Aorta (tissue), 5 donors: ENCODE measurements at places on chromosomes 12 and 14.

GRCh38 chr12:91240386-91241095 lies 57.9 kb upstream of the DCN start:
- DNase-seq: no peak

DNA sequence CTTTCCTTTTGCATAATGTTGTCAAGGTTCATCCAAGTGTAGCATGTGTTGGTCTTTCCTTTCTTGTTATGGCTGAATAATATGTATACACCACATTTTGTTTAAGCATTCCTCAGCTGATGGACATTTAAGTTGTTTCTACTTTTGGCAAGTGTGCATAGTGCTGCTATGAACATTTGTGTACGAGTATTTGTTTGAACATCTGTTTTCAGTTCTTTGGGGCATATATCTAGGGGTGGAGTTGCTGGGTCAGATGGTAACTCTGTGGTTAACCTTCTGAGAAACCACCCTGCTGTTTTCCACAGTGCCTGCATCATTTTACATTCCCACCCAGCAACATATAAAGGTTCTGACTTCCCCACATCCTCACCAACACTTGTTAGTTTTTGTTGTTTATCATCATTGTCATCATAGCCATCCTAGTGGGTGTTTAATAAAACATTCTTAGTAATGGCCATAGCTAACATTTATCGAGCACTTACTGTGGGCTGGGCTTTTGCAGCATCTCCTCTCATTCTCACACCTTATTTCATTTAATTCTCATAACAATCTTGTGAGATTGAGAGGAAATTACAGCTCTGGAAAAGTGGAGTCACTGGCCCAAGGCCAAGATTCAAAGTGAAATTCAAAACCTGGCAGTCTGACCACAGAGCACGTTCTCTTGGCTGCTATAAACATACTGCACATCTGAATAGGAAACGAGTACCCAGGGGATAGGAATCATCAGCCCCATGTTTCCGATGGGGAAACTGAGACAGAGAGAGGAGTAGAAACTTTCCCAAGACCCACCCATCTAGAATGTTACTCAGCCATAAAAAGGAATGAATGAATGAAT lies 193.6 kb downstream of the KSR2 start:
- DNase-seq: no peak

GRCh38 chr12:93967454-93967853 lies 180.9 kb upstream of the PLXNC1 start:
- no peak for DNase-seq

GRCh38 chr14:75757644-75758402 lies 96.8 kb downstream of the TTLL5 start:
- DNase-seq: no peak

- DNase-seq: no peak
Observed at GRCh38 chr12:68585966-68586365, 24.7 kb upstream of the RAP1B start.

DNA sequence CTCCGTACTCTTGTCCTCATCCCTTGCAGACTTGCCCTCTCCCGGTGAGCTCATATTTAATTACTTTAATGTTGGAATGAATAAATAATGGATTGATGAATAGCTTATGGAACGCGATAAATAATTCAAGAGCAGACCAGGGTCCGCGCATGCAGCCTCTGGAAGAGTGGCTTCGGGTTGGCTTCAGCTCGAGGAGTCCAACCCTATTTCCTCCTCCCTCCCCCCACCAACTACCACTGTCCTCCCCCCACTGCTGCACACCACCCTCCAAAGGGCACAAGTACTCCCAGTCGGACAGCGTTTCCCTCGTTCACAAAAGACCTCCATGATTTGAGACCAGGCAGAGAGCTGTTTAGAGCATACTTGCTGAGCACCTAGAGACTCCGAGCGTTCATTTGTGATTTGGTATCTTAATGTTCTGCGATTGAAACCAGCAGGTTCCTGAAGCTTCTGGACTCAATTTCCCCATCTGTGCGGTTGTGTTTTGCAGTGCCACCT lies 647 bp upstream of the SIX1 start:
- DNase-seq: no peak

- no peak for DNase-seq
Observed at GRCh38 chr12:123044351-123044750, 63.9 kb downstream of the ARL6IP4 start.

DNA sequence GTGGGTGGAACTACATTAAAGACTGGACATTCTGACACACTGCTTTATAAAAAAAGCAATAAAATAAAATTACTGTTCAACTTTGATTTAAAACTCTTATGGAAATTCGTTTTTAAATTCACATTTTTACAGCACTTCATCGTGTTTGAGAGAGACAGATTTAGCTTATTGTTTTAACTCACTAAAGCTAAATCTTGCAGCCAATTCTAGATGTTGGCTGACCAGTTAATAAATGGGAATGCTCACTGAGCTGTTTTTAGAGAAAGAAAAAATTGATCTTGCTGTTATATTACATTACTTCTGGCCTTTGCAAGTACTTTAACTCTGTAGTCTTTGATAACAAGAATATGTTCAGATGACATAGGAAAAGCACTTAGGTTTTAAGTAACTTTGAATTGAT lies 157.1 kb downstream of the PLCZ1 start:
- DNase-seq: no peak

DNA sequence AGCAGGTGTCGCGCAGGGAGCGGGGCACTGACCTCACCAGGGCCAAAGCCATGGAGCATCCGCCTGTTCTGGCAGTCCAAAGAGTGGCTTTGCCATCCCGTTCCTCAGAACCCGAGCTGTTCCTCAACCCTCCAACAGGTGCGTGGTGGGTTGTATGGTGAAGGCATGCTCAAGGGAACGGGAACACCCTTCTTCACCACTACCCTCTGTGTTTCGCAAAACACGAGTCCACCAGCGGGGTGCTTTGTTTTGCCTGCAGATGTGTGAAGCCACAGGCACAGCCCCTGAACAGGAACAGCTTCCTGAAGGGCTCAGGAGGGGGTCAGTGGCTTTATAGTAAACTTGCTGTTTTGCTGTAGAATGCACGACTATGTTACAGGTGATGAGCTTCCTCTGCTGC lies 52.7 kb downstream of the SMOC1 start:
- DNase-seq: no peak

DNA sequence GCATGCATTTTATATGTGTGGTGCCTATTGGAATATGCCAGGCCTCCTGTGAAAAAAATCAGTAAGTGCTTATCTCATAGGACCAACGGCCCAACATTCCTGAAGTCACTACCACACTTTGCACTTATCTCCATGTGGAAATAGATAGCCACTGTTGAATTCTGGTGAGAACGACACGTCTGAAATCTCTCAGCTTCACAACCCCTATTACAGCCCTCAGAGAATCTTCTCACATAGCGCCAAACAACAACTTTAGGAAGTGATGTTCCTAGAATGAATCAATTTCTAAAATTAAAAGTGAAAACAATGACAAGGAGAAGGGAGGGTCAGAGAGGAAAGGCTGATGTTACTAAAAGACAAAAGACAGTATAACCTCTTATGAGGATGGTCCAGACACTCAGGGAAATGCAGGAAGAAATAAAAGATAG lies 270.8 kb upstream of the BTG1 start:
- no peak for DNase-seq

- no peak for DNase-seq
Observed at GRCh38 chr12:93116632-93117031, 187.5 kb upstream of the EEA1 start.

GRCh38 chr12:70451528-70451927 lies 85.4 kb downstream of the KCNMB4 start:
- DNase-seq: no peak

DNA sequence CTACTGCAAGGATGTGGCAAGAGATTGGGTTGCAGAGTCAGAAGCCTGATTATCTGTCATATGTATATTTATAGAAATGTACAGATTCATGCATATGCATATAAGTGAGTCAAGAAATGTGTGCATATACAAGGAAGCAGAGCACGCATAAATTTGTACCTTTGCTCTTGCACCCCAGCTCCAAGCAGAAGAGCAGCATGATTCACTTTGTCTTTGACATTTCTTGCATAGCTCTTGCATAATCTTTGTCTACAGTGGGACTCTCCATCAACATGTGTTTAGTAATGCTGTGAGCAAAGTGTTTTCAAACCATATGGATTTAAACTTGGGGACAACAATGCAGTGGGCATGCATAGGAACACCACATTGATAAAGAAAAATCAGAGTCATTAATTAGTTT lies 330.7 kb upstream of the DCN start:
- no peak for DNase-seq

DNA sequence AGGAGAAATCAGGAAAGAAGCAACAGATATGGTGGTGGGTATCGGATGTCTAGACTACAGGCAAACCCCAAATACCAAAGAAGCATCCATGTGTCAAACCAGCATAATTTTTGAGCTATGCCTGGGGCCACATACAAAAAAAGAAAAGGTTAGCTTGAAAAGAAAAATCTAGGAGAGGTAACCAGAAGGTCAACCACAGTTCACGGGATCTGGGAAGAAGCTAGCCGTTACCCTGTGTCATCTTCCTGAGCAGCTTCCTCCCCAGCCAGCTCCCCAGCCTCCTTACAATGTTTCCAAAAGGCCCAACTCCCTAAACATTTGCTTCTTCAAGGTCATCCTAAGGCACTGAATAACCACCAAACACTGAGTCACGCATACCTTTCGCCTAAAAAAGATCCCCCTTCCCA lies 3.1 kb downstream of the SINHCAF start:
- no peak for DNase-seq

GRCh38 chr14:100292301-100292775 lies 13.9 kb downstream of the SLC25A29 start:
- DNase-seq: peak; percentile 31

- no peak for DNase-seq
Observed at GRCh38 chr12:125166041-125166440, 100.8 kb downstream of the AACS start.

- DNase-seq: no peak
Observed at GRCh38 chr12:15963271-15963670, 52.1 kb downstream of the DERA start.

DNA sequence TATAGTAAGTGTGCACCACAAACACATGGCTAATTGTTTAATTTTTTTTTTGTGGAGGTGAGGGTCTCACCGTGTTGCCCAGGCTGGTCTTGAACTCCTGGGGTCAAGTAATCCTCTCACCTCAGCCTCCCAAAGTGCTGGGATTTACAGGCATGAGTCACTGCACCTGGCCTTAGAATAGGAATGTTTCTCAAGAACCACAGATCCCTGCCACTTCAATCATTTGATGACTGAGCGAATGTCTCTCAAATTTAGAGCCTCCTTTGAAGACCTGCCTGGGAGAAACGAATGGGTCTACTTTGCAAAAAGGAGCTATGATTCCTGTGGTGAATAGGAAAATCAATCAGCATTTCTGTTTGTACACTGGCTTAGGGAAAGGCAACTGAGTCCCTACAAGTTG lies 33.5 kb upstream of the CHST11 start:
- no peak for DNase-seq

DNA sequence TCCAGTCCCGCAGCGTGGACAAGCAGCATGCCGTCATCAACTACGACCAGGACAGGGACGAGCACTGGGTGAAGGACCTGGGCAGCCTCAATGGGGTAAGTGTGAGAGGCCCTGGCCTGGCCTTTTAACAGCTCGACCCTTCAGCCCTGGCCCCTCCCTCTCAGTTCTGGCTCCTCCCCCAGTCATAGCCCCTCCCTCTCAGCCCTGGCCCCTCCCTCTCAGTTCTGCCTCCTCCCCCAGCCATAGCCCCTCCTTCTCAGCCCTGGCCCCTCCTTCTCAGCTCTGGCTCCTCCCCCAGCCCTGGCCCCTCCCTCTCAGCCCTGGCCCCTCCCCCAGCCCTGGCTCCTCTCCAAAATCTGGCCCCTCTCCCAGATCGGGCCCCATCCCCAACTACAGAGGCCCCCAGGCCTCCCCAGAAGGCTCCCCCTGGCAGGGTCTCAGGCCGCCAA lies 11.2 kb downstream of the CEP170B start:
- DNase-seq: no peak

DNA sequence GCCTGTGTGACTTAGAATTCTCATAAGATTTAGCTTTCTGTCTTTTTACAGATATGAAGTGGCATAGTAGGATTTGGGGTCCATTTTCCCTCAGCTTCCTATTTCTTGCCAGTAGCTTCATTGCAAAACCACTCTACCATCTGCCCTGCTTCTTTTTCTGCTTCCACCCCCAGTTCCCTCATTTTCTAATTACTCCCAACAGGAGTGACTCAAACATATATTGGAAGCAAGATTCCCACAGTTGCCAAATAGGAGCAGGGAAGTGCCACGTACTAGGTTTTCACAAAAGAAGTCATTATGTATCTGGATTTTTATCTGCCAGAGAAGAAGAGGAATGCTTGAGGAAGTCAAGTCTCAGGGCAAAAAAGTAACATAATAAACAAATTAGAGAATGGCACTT lies 64.1 kb downstream of the ANO4 start:
- no peak for DNase-seq

DNA sequence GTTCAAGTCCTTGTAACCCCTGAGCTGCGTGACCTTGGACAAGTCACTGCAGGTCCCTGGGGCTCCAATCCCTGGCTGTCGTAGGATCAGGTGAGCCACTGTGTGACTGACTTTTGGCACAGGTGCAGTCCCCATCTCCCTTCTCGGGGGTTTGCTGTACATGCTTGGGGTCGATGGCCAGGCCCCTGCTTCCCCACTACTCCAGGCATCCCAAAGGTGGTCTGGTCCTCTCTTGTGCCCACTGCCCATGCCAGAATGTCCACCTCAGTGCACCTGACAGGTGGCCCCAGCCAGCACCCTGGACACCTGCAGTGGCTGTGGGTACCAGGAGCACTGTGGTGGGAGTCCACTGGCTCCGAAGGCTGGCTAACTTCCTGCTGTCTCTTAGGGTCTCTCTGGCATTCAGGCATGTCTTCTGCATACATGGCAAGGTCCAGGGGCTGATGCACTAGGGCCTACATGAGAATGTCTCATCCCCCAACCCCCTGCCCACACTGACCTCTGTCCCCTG lies 14.7 kb downstream of the FOXN4 start:
- peak; percentile 39 for DNase-seq

- DNase-seq: no peak
Observed at GRCh38 chr14:39446131-39446744, 14.0 kb upstream of the FBXO33 start.

GRCh38 chr12:100778967-100779590 lies 15.5 kb upstream of the ANO4 start:
- DNase-seq: no peak

GRCh38 chr12:131830914-131831571 lies 2.9 kb downstream of the MMP17 start:
- no peak for DNase-seq

GRCh38 chr12:120445911-120446843 lies at the start of the genes GATC and TRIAP1:
TSS of gene GATC (plus strand) at chr12:120446444. CDS start at chr12:120446481, 37 bp downstream.
TSS of gene TRIAP1 (minus strand) at chr12:120446384. CDS start at chr12:120446372, 12 bp downstream.
- peak; percentile 96 for DNase-seq

DNA sequence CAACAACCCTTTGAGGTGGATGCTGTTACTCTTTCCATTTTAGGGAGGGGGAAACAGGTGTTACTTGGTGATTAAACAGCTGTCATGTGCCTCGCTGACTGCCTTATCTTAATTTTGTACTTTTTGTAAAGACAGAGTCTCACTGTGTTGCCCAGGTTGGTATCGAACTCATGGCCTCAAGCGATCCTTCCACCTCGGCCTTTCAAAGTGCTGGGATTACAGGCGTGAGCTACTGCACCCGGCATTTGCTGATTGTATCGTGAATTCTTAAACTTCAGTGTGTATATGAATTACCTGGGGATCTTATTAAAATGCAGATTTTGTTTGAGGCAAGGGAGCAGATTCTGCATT lies 659 bp downstream of the PSMD9 start:
- DNase-seq: no peak
